Kidney glomerular epithelial cell (primary cell): ENCODE measurements at places on chromosomes 1 and 21.

GRCh38 chr1:184836141-184836540, 81.5 kb upstream of the EDEM3 start:
- no peak for DNase-seq

- DNase-seq, result no peak
Observed at GRCh38 chr1:12143631-12144155, 23.1 kb upstream of the TNFRSF1B start.

DNA sequence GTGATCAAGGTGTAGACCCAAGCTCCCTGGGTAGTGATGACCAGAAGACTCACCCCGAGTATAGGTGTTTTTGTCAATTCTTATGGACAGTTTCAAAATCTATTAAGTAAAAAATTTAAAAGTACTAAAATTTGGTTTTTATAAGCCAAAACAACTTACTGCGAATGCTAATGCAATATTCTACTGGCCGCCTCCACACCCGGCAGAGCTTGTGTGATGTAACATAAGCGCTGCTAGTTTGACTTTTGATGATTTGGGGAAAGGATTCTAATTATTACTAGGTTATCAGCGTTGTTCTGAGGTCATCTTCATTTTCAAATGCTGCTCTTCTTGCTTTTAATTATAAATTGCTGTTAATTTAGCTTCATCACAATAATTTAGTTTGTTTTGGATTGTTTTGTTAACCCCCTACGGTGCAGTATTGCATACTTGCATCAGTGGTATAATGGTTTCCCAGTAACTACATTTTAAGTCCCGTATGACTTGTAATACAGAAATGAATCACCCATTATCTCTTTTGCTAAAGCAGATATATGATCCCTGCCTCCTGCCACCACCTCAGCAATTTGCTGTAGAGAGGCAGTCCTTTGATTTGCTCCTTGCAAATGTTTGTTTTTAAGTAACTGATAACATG, 178.0 kb downstream of the SDCCAG8 start:
- no peak for DNase-seq

DNA sequence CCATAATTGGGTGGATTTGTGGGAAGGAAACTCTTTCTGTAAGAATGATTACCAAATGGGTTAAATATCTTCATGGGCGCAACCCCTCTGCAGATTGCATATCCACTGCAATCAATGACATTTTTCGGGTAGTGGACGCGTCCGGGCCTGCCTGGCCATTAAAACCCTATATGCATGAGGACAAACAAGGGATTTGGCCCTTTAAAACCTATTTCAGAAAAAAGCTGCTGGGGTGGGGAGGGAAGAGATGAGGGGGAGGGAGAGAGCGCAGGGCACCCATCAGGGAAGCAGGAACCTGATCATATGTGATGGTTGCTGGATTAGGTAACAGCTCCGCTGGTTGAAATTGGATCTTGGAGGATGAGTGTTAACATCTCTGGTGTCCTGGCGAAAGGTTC, 228.8 kb downstream of the PBX1 start:
- DNase-seq, result no peak

DNA sequence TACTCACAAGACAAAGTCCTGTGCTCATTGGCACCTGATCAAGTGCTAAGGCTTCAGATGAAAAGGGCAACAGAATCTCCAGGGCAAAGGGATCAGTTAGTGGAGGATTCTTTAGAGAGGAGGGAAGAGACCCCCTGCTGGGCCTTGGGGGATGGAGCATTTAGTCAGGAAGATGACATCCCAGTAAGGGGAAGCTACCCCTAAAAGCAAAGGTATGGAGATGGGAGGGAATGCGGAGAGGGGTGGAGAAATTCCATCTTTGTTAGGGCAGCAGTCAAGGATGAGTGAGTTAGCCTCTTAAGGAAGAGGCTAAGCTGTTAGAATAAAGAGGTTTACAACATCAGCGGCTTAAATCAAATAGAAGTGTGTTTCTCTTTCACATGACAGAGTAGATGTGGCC, 67.4 kb downstream of the ST6GALNAC3 start:
- no peak for DNase-seq

DNA sequence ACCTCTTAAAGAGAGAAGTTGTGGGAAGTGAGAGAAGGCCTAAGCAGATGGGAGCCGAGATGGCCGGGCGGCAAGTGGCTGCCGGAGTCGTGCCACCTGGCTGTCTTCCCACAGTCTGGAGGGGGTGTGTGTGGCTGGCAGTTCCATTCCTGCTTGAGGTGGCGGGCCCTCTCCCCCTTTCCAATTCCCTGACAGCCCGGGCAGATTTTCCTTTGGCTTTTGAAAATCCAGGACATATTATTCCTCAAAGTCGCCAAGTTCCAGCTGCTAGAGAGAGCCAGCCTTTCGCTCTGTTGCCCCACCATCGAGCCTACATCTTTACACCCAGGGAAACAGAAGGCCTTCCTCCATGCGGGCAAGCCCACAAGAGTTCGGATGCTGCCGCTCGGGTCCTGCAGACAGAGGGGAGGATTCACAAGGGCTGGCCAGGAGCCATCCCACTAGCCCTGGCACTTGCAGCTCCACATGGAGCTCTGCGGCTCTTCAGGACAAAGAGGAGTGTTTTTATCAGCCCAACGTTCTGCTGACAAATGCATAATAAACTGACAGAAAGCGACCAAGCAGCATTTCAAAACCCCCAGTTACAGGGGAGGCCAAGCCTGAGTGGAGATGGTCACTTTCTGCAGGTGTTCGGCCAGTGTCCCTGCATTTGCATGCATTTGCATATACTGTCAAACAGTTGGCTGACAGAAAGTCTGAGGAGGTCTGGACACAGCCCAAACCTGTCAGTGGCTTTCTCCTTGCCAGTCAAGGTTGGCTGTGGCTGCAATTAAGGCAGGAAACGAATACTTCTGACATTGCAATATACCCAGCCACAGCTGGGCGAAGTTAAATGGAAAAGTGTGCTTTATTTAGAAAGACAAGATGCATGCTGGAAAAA, 45.9 kb downstream of the OLIG1 start:
- DNase-seq, result no peak

DNA sequence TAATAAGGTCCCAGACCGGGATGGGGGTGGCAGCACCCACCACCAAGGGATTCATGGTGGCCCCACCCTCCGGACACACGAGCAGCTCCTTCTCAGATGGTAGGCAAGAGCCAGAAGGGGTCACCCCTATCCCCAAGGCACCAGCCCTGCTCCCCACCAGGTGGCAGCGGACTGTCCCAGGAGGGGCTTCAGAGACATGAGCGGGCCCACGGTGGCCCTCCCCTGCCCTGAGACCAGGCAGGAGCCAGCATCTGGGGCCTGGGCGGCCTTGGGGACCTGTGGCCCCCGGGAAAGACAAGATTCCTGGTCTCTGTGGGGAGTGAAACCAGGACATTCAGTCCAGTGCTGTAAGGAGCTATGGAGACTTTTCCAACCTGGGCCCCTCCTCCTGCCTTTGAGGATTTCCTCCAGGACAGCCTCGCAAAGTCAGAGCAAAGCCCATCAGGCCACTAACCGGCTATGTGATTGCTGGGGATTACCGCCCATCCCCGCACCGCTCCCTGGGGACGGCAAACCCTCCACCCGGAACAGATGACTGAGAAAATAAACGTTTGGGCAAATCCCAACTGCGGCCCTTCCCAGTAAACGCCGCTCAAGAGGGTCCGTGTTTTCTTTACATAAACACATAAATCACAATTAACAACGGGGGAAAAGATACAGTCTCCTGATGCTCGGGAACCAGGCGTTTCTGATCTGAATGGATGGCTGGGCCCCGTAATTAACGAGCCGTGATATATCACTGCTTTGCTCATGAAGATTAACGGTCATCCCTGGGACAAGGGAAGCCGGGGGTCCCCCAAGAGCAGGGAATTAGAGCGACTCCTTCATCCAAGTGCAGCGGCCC, 50.9 kb upstream of the ARHGEF16 start:
- no peak for DNase-seq

GRCh38 chr1:89563957-89564604, 39.5 kb downstream of the LRRC8B start:
- DNase-seq, result no peak

- peak; percentile 72 for DNase-seq
Observed at GRCh38 chr1:184755226-184756065, 788 bp upstream of the EDEM3 start.

DNA sequence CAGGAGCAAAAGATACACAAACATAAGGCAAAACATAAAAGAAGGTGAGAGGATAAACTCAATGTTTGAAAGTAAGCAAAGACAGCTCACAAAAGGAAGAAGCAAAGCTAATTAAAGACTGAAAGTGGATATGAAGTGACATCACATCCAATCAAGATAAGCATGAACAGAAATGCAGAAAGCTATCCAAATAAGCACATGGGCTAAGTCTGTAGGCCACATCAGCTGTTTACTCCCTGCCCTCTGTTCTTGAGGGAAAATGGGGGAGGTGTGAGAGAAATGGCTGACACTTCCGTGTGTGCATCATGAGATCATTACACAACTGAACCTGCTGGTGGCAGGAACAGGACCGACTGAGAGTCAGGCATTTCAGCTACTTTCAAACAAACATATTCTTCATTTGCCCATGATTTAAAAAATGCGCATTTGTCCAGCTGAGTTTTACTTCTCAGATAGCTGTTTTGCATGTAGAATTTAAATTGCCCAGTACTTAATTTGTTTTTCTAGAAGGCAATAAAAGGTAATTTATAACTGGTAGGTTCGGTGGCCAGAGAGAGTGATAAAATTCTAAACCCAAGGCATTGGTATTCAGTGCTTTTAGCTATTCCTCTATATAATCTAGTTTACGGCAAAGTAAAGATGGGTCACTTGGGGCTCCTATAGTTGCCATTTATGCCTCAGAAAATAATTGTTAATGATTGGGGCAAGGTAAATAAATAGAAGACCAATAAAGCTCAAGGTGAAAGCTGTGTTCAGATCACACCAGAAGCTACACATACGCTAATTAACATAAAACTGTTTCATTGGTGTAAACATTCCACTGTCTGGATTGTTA, 27.2 kb upstream of the MAN1A2 start:
- peak; percentile 40 for DNase-seq

GRCh38 chr1:3597599-3597964, 13.7 kb downstream of the MEGF6 start:
- no peak for DNase-seq

GRCh38 chr1:237470712-237471338, 419.9 kb downstream of the ZP4 start:
- DNase-seq, result no peak
